ENCODE measurements at places on chromosomes 7 and 10.

DNA sequence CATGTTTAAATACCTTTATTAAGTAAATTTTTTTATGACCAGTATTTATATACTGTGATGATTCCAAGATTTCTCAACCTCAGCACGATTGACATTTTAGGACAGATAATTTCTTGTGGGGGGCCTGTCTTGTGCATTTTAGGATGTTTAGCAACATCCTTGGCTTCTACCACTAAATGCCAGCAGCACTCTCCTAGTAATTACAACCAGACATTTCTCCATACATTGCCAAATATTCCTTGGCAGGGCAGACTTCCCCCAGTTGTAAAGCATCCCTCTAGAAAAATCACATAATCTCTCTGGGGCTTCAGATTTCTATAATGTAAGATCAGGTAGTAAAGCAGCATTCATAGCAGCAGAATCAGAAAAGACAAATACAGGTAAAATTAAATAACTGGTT is 7.8 kb upstream of the LIPM start:
- no peak for DNase-seq

DNA sequence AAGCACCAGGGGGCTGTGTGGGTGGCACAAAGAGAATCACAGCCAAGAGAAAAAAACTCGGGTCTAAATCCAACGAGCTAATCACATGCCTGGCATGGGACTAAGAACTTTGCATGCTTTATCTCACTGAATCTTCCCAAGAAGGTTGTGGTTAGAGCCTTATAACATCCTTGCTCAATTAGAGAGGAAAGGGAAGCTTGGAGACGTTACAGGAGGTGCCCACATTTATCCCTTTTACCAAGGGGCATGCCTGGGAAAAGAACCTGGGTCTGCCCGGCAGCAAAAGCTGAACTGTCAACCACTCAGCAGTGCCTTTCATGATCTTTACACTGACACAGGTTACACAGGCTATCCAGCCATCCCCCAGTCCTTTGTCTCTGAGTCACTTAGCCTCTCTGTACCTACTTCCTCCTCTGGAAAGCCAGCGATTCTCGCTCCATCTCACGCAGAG is 190.1 kb downstream of the PRPF18 start:
- DNase-seq = peak; percentile 66

- DNase-seq = peak; percentile 86
Observed at GRCh38 chr7:44307301-44307900, 18.0 kb downstream of the CAMK2B start.

GRCh38 chr7:86911659-86912058 is 147.8 kb downstream of the ELAPOR2 start:
- no peak for DNase-seq

- no peak for DNase-seq
Observed at GRCh38 chr7:113521468-113521867, 397.3 kb downstream of the PPP1R3A start.

All from RCC 7860 (cell line).